ENCODE measurements at places on chromosomes 6 and 20.
A peak's percentile ranks its signal among the peaks of the same experiment; 100 is the strongest.

DNA sequence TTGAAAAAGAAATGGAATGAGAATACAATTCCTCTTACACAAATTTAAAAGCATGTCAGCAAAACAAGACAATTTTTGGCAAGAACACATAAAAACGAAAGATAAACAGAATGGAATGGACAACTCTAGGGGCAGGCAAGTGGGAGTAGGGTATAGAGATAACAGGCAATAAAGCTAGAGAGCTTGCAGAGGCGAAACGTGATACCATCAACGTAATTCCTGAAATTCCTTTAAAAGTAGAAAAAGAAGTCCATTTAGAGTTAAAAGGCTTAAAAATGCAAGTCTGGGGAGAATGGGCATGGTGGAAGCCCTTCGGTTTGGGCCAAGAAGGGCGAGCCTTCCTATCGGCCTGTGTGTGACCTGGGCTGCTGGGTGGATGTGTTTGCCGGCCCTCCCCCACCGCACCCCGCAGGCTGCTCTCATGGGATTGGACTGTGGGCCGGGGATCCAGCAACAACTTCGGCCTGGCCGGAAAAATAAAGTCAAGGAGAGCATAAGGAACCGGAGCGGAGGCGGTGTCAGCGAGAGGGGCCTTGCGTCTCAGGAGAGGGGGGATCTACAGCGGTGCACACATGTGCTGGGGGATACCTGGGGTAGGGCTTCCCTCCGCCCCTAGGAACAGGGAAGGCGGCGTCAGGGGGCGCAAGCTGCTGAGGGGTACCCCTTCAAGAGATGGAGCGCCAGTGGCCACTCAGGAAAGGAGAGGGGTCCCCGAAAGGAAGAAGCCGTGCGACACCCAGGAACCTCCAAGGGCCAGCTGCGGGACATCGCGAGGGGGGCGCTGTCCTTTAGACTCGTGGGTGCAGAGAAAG, 4.1 kb downstream of the TMEM239 start:
- DNase-seq = no peak

DNA sequence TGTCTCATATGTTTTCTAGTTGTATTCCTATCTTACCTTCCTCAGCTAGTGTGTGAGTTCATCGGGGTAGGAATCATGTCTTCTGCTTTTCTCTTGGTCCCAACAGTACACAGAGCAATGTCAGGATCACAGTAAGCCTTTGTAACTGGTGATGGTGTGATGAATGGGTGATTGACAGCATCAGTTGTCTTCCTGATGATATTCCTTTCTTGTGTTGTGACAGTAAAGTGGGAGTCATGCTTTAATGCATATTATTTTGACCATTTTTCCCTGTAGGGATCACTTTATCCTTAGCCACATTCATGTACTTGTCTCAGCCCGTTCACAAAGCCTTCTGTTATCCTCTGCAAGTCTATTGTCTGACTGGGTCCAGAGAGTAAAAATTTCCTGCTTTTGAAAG, 501.7 kb downstream of the UTRN start:
- DNase-seq = no peak

GRCh38 chr6:63510849-63511248, 61.4 kb upstream of the LOC128125822 start:
- DNase-seq = no peak

- DNase-seq = no peak
Measured at GRCh38 chr20:63966172-63966943, 3.4 kb downstream of the ZNF512B start.

DNA sequence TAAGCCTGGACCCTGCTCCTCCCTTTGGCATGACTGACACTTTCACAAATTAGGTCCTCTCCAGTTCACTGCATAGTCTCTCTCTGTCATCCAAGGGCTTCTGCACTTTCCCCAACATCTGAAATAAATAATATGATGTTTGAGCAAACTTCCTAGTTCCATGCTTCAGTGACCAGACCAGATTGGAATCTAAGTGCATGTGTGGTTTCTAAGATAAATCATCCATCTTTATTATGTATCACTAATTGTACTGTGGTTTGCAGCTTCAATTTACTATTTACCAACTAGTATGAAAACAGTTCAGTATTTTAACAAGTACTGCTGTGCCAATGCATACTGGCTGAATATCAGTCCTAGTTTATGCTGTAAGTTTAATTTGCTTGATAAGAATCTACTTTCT, 18.7 kb downstream of the SESN1 start:
- peak; percentile 67 for DNase-seq

- DNase-seq = no peak
Measured at GRCh38 chr6:148984531-148985056, 237.8 kb downstream of the UST start.

DNA sequence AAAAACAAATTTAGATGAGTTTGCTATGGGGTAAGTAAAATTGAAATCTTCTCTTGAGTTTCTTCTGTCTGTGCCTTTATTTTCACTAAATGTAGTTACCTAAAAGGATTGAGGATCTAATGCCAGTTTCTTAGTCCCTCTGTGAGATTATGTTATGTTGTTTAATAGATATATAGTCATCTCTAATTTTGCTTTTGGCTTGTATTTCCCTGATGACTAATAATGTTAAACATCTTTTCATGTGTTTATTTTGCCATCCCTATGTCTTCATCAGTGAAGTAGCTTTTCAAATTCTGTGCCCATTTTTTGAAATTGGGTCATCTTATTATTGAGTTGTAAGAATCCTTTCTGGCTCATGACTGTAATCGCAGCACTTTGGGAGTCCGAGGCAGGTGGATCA, 13.7 kb downstream of the QRSL1 start:
- no peak for DNase-seq

DNA sequence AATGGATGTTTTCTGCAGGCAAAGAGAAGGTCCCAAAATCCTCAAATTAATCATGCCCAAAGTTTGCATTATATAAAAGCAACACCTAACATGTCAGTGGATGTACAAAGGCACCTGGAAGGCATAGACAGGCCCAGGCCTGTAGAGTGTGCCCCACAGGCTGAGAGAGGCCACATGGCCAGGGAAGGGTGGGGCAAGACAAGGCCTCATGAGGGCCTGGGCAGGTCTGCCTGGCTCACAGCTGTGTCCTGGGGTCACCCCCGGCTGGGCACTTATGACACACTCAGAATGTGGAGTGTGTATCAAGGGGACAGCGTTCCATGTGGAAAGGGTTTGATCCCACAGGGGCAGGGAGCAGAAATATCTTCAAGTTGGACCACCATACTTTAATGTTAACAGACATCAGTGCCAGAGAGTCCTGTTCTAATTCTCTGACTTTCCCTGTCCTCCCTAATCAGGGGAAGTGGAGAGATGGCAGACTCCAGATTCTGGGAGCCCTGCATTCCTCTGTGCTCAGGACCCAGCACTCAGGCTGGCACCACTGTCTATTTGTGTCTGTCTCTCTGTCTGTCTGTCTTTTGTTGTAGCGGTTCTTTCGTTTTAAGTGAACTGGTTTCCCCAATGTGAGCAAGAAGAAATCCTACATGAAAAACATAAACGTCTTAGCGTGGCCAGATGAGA, 178.3 kb upstream of the FOXA2 start:
- DNase-seq = no peak

DNA sequence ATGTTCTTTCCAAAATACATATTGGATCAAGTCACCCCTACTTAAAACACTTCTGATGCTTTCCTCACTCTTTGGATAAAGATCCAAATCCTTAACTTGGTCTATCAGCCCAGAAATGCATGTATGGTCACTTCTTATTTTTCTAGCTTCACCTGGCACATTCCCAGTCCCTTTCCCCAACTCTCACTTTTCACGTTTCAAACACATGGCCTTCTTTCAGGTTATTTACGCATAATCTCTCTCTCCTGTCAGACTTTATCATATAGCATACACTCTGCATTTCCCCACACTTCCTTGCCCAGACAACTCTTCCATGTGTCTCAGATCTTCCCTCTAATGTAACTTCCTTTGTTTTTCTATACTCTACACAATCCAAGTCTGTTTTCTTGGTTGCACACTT, 12.8 kb downstream of the PHIP start:
- DNase-seq = no peak

DNA sequence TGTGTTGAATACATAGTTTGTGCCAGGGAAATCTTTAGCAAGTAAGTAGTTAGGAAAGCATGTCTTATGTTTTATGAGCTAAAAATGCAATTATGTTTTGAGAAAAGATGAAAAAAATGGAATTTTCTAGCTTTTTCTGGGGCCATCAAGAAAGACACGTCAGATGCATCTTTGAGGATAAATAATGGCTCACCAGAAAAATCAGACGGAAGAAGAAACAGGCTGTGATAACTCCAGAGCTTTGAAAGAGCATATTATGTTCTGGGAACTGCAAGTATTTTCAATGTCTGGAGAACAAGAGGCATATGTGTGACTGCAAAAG, 173.7 kb downstream of the CLVS2 start:
- no peak for DNase-seq

GRCh38 chr20:32621071-32621890, 36.1 kb upstream of the NOL4L start:
- no peak for DNase-seq

- no peak for DNase-seq
Measured at GRCh38 chr6:87092435-87092834, 2.5 kb downstream of the CGA start.

GRCh38 chr6:96235927-96236326, 220.2 kb downstream of the FUT9 start:
- no peak for DNase-seq
